ENCODE measurements at places on chromosomes 3 and 15. TPM values are rescaled to one million over a fixed set of nuclear protein-coding genes. Genes with fewer than 3 reads are reported as not detected.

GPR149 gene
- not detected for total RNA-seq

PLA2G4D gene
- total RNA-seq: 0.76 TPM

DLL4 gene
- total RNA-seq: 10.1 TPM

CCDC33 gene
- not detected for total RNA-seq

SOX2 gene
- total RNA-seq: not detected

RYR3 gene
- 4.0 TPM for total RNA-seq

NRROS gene
- 9.9 TPM for total RNA-seq

DAZL gene
- total RNA-seq: not detected

RBP2 gene
- total RNA-seq: not detected

EFCC1 gene
- 1.1 TPM for total RNA-seq

Measured in adrenal gland (tissue), 19 donors.